Sigmoid colon (tissue), 7 donors: ENCODE measurements at places on chromosomes 7 and 10. TPM values are rescaled to one million over a fixed set of nuclear protein-coding genes. Genes with fewer than 3 reads are reported as not detected.

Gene TUBAL3
- total RNA-seq: not detected

GRCh38 chr10:62062028-62062427 is 160.5 kb downstream of the ARID5B start:
- peak overlapping the region; percentile 70 for H3K27ac ChIP-seq
- no peak overlapping the region for H3K4me3 ChIP-seq
- peaks cover 55% of the 10 kb centered on the region for H3K4me1 ChIP-seq
- H3K27me3 ChIP-seq: no peaks in the 10 kb centered on the region

DNA sequence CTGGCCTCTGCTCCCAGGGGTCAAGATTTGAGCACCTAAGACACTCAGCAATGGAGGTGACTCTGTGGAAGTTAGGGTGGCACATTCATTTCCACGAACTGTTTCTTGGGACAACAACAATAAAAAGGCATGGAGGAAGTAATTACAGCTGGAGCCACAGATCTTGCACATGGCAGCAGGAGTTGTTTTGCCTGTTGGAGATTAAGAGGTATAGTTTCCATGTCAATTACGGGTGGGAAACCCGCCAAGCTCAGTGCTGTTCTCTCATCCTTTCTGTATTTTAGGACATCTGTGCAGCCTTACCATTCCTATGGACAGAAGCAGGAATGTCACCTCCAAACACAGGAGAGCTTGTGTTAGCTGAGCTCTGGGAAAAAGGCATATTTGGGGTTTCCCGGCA is 201.2 kb downstream of the SNX10 start:
- no peaks in the 10 kb centered on the region for H3K27me3 ChIP-seq
- no peaks in the 10 kb centered on the region for H3K36me3 ChIP-seq
- H3K4me1 ChIP-seq: no peaks in the 10 kb centered on the region
- no peak overlapping the region for H3K4me3 ChIP-seq

GRCh38 chr10:102046095-102046494 is 9.9 kb downstream of the ARMH3 start:
- no peaks in the 10 kb centered on the region for H3K36me3 ChIP-seq
- no peak for DNase-seq
- no peak overlapping the region for H3K27ac ChIP-seq
- no peaks in the 10 kb centered on the region for H3K27me3 ChIP-seq

DNA sequence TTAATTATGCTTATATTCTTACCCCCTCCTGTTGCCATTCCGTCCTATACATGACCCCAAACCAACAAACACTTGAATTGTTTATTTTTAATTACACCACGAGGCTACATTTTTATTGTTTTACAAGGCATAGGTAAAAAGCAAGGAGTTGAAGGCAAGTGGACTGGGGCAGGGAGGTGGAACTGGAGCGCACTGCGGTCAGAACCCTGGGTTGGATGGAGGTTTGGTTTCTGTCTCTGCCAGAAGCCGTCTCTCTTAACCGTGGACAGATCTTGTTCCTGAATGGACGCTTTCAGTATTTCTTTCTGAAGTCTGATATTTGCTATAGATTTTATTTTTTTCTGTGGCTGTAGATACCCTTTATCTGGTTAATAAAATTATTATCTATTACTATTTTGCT is 19.9 kb upstream of the IGFBP3 start:
- no peaks in the 10 kb centered on the region for H3K4me1 ChIP-seq
- no peaks in the 10 kb centered on the region for H3K36me3 ChIP-seq
- H3K4me3 ChIP-seq: no peak overlapping the region

Gene ELN
- 13.3 TPM for total RNA-seq

Gene NPTX2
- 8.1 TPM for total RNA-seq

GRCh38 chr10:50400694-50401093 is 149.4 kb upstream of the ASAH2 start:
- H3K4me3 ChIP-seq: no peak overlapping the region
- peaks cover 16% of the 10 kb centered on the region for H3K4me1 ChIP-seq
- no peak overlapping the region for H3K27ac ChIP-seq
- no peaks in the 10 kb centered on the region for H3K36me3 ChIP-seq
- DNase-seq: no peak

GRCh38 chr7:84553711-84554110 is 359.1 kb upstream of the SEMA3A start:
- no peak overlapping the region for H3K27ac ChIP-seq
- H3K36me3 ChIP-seq: no peaks in the 10 kb centered on the region
- H3K4me1 ChIP-seq: no peaks in the 10 kb centered on the region
- no peaks in the 10 kb centered on the region for H3K27me3 ChIP-seq
- no peak for DNase-seq
- H3K4me3 ChIP-seq: no peak overlapping the region

DNA sequence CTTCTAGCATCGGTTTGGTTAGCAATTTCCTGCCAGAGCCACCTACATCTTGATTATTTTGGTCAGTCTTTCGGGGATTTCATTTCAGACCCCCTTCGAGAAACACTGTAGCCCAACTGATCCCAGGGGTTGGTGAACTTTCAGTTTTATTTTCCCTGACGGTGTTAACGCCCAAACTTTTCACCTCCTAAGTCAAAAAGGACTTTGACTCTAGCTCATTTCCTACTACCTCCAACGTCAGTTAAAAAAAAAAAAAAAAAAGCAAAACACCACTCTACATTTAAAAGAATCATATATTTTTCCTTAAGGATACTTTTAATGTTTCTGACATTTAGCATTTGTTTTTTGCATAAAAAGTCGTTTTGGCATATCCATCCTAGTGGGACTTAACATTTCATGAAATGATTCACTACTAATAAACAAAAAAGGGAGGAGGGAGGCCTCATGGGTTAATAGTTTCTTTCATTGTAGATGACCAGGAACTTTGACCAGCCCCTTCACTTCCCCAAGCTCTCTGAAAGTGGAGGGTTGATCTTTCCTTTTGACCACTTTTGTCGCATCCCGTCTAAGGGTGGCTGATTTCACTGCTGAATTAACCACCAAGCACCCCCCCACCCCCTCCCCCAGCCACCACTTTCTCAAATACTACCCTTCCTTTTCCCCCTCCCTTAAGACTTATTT is 764 bp upstream of the TCF7L2 start:
- H3K27me3 ChIP-seq: no peaks in the 10 kb centered on the region
- peak overlapping the region; percentile 97 for H3K27ac ChIP-seq
- no peaks in the 10 kb centered on the region for H3K36me3 ChIP-seq

Gene SLC18A3
- total RNA-seq: not detected

Gene CACNA2D1
- total RNA-seq: 79.2 TPM

GRCh38 chr7:155802906-155803417 is 9.3 kb downstream of the SHH start:
- no peak for DNase-seq
- H3K36me3 ChIP-seq: no peaks in the 10 kb centered on the region
- H3K4me3 ChIP-seq: peak overlapping the region; percentile 26
- peaks cover 76% of the 10 kb centered on the region for H3K27me3 ChIP-seq

DNA sequence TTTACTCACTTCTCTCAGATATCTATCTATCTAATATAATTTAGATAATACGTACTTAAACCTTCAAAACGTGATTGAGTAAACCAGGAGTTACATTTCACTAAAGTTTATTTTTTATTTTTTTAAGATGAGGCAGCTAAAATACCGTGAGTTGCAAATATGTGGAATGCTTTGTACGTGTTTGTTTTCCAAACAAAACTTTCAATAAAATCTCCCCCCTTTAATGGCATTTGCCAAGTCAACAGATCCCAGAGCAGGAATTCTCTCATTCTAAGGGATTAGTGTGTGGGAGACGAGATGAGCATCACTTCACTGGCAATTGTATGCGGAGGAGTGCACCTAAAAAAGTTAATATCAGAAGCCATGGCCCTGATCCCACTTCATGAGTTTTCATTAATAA is 53.7 kb upstream of the MAGI2 start:
- H3K36me3 ChIP-seq: no peaks in the 10 kb centered on the region
- H3K4me3 ChIP-seq: no peak overlapping the region
- no peaks in the 10 kb centered on the region for H3K4me1 ChIP-seq
- no peak for DNase-seq
- no peaks in the 10 kb centered on the region for H3K27me3 ChIP-seq

Gene CLIP2
- 22.1 TPM for total RNA-seq

DNA sequence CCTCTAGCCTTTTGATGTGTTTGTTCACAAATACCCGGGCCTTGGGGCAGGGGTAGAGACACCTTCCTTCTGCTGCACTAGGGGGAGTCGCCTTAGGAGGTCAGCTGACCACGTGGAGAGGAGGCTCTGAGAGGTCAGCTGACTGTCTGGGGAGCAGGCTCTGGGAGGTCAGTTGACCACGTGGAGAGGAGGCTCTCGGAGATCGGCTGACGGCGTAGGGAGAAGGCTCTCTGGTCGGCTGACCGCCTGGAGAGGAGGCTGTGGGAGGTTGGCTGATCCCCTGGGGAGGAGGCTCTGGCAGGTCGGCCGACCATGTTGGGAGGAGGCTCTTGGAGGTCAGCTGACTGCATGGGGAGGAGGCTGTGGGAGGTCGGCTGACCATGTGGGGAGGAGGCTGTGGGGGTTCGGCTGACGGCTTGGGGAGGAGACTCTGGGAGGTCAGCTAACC is 59.6 kb upstream of the LYZL1 start:
- H3K36me3 ChIP-seq: no peaks in the 10 kb centered on the region
- no peak for DNase-seq
- H3K27me3 ChIP-seq: no peaks in the 10 kb centered on the region

DNA sequence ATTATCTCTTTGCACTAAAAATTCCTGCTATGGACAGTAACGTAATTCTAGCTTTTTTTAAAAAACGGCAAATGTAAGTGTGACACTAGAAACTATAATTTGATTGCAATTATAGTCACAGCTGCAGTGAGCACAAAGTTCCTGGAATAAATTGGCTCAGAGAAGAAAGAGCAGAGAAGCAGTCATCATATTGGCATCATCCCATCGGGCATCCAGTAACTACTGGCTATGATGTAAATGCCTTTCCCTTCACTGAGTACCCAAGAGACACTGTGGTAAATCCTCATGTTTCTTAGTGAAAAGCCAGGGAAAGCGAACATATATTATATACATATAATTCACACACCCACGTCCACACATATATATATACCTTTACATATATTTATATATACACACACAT is 43.6 kb downstream of the PIP4K2A start:
- no peak overlapping the region for H3K27ac ChIP-seq
- H3K27me3 ChIP-seq: no peaks in the 10 kb centered on the region
- DNase-seq: no peak
- no peak overlapping the region for H3K4me3 ChIP-seq
- H3K36me3 ChIP-seq: no peaks in the 10 kb centered on the region
